Right lung (tissue), 10 donors: ENCODE measurements at places on chromosomes 3 and 15. TPM values are rescaled to one million over a fixed set of nuclear protein-coding genes. Genes with fewer than 3 reads are reported as not detected.

- DNase-seq: no peak
Observed at GRCh38 chr15:39595338-39596221, 14.7 kb downstream of the THBS1 start.

GRCh38 chr15:49270541-49271421, 100.7 kb downstream of the GALK2 start:
- no peak for DNase-seq

DNA sequence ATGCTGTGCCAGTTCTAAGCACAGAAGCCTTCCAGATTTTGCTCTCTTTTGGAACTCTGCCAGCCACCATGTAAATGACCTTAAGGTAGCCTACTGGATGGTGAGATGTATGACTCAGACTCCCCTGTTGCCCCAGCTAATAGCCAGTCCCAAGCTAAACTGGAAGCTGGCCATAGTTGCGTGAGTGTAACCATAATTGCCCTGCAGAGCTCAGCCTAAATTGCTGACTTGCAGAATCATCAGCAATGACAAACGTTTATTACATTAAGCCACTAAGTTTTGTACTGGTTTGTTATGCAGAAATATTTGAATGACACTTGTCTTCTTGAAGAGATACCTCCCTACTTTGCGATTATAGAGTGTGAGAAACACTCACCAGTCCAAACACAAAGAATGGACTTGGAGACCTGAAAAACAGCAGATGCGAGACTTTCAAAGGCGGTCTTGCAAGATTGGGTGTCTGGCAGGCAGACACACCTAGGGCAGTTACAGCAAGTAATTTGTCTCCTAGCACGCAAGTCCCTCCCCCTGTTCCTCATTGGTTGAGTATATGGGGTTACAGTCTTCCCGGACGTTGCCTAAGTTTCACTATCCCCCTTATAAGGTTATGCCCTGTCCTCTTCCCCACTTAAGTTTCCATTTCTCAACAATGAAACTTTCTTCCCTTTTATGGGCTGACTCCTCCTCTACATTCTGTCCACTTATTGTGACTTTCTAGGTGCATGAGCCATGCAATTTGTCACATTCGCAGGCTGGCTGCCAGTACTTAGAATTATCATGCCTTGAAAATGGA, 83.6 kb upstream of the XCR1 start:
- DNase-seq: peak; percentile 33

DNA sequence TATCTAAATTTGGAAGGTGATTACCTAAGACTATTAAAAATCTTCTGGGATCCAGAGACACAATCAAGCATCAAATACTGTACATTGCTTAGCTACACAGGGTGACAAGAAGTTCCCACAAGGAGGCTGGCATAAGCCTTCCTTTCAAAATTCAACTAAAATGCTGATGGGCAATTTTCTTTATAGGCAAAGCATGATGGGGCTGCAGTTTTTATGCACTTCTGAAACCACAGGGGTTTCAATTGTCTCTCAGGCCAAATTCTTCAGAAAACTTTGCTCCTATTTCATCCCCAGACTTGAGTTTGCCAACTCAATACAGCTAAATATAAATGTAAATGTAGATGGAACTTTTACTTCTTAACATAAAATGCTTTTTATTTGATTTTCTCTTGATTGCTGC, 241.6 kb downstream of the ZPLD1 start:
- no peak for DNase-seq

GRCh38 chr3:33089515-33089914, 7.4 kb downstream of the GLB1 start:
- no peak for DNase-seq

GRCh38 chr3:184742676-184743135, 30.8 kb upstream of the MAGEF1 start:
- DNase-seq: no peak

IQCF2 gene
- not detected for polyA plus RNA-seq

UROC1 gene
- polyA plus RNA-seq: 0.23 TPM
